HFFc6 (cell line): ENCODE measurements at places on chromosomes 4 and X.

DNA sequence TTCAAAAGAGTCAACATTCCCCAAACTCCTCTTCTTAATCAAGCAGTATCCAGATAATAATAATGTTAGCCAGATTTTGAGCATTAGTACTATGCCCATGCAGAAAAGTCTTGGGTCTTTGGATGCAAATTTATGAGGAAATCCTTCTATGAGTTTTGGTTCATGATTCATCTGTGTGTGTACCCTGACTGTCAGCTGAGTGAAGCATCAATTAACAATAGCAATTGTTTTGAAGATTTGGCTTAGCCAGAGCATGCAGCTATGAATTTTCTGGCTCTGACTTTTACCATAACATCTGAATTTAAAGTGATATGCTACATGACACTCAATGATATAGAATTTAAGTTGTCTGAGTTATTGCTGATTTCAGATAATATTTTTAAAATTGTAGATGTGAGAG, 145.8 kb downstream of the KLHL4 start:
- DNase-seq: no peak

- no peak for DNase-seq
These were observed 6.6 kb upstream of the TMEM128 start for GRCh38 chr4:4254666-4255065.

- DNase-seq: no peak
These were observed 133.8 kb upstream of the STIM2 start for GRCh38 chr4:26726655-26727387.

DNA sequence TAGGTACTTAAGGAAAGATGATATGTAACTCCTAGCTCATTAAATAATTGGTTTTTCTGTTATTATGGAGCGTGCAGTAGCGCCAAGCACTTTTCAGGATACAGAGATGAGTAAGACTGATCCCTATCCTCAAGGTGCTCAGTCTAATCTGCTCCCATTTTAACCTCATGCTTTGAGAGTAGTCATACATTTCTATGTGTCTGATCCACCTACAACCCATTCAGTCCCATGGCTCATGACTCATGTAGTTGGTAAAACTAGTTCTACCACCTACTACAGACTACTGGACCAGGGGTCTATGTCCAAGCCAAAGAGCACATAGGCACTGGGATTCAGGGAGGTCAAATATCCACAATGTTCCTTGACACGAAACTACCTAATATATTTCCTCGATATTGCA, 60.8 kb downstream of the TMEM154 start:
- no peak for DNase-seq

GRCh38 chr4:147747787-147748454, 16.0 kb downstream of the ARHGAP10 start:
- no peak for DNase-seq

GRCh38 chrX:125089761-125090445, 229.8 kb upstream of the TEX13C start:
- no peak for DNase-seq

GRCh38 chrX:63993936-63994335, 208.9 kb upstream of the ARHGEF9 start:
- DNase-seq: no peak

GRCh38 chr4:71009890-71010588, 16.6 kb downstream of the DCK start:
- no peak for DNase-seq

DNA sequence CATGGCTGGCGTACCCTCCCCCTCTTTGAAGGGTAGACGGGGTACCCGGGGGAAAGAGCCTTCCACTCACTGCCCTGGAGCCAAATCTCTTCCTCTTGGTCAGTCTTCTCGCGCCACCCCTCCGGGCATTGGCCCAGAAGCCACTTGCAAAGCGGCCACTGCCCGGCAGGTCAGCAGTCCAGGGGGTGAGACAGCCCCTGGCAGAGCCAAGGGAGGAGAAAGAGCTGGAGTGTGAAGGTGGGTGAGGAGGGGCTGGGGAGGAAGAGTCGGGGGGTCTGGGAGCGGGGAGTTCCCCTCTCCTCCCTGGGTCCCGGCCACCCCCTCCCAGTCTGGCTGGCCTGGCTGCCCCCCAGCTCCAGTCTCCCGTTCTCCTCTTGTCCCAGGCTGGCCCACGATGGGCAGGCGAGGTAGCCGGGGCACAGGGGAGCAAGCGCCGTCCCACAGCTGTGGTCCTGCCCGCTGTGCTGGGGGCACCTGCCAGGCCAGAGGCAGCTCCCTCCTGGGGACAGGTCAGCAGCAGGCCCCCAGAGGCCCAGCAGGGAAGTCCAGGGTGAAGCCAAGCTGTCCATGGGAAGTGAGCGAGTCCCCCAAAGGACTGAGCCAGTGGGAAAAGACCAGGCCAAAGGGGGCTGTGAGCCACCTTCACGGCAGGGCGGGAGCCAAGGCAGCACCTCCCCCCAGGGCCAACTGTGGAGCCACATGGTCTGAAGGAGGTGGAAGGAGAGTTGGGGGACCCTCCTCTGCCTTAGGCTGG, 21.6 kb upstream of the DUSP9 start:
- no peak for DNase-seq

- no peak for DNase-seq
These were observed 49.0 kb downstream of the STARD8 start for GRCh38 chrX:68696267-68696990.

- no peak for DNase-seq
These were observed 132.3 kb upstream of the VCX3A start for GRCh38 chrX:6667048-6667768.

- no peak for DNase-seq
These were observed 2156.6 kb upstream of the TENM3 start for GRCh38 chr4:180086480-180087190.

DNA sequence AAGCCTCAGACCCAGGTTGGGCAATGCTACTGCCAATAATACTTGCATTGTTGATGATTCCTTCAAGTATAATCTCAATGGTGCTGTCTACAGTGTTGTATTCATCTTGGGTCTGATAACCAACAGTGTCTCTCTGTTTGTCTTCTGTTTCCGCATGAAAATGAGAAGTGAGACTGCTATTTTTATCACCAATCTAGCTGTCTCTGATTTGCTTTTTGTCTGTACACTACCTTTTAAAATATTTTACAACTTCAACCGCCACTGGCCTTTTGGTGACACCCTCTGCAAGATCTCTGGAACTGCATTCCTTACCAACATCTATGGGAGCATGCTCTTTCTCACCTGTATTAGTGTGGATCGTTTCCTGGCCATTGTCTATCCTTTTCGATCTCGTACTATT, 7.4 kb downstream of the LPAR4 start:
- DNase-seq: no peak

GRCh38 chr4:11748164-11748872, 319.6 kb upstream of the HS3ST1 start:
- DNase-seq: peak; percentile 32

DNA sequence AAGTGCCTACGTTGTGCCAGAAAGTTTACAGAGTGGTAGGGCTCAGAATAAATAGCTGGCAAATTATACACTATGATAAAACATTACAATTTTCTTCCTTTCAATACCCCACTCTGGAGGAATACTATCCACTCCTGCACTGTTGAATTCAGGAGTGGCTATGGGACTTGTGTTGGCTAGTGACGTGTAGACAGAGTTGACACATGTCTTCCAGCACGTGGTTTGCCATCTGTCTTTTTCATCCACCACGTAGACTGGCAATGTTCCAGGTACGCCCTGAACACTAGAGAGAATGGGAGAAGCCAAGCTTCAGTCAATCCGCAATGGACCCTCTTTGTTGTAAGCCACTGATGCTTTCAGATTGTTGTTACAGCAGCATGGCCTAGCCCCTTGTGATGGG, 168.8 kb upstream of the RBPJ start:
- DNase-seq: no peak

DNA sequence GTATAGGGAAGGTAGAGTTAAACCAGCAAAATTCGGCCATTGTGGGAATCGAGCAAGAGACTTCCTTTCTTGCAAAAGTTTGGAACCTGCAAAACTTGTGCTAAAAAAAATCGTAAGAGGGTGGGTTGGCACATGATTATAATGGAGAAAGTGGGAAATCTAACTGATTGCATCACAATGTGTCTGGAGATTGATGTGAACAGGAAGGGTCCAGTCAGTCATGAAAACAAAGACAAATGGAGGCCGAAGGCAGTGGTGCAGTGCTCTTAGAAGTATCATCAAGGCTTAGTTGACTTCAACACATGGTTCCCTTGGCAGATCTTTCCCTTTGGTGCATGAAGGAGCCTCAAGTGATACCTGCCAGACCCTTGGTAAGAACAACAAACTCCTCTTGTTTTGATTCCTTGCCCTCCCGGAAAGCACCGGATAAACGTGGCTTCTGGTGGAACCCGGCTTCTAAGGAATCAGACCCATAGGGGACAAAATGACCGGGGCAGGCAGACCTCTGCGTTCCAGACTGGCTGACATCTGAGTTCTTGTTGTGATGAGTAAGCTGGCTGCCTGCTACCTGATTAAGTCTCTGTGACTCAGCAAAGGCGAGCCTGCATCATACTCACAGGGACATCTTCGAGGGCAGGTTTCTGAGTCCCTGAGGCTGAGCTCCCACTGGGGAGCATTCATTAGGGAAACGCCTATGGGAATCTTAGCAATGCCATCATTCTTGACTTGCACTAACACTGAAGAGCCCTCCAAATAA, 87.7 kb upstream of the MAP3K15 start:
- peak; percentile 76 for DNase-seq

DNA sequence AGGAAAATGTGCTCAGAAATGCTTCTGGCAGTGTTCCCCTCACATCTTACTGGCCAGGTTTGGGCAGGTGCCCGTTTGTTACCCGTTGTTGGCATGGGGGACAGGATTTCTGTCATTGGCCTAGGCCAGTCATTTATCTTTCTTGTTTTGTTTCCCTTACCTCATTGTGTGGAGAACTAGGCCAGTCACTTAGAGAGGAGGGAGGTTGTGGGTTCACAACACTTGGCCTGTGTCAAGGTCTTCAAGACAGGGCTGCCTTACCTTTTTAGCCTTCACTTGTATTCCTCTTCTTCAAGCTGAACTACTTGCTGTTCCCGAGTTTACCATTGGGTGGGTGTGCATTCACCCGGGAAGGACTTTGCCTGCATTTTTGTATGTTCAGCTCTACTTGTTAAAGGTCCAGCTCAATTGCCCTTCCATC, 17.7 kb downstream of the SNX25 start:
- DNase-seq: no peak

GRCh38 chr4:117702353-117702752, 331.9 kb upstream of the NDST3 start:
- DNase-seq: no peak

DNA sequence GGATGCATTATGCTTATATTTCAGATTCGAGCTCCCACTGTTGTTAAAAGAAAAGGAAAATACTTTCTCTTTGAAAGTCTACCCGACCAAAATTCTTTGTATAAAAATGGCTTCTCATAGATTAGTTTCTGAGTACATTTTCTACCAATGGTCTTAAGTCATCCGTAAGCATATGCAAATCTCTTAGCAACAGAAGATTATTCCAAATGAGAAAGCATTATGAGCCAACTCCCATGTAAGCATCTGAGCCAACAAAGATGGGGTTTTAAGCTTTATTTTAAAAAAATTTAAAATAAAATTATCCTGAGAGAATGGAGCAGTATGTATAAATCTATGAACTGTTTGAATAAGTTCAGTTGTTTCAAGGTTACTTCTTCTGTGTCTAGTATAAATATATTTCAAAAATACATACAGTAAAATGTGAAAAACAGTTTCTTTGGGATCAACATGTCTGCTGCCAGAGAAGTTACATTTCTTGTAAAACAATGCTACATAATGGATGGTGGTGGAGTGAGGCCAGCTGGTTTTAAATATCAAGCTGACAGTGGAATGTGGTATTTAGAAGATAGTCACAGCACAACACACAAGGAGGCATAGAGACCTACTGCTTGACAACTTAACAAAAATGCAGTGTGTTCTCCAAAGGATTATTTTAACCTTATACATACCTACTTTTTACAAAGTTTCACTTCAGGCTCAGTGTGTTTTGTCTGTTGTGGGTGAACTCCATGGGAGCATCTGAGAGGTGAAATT, 199.5 kb upstream of the DIPK2B start:
- DNase-seq: peak; percentile 4

DNA sequence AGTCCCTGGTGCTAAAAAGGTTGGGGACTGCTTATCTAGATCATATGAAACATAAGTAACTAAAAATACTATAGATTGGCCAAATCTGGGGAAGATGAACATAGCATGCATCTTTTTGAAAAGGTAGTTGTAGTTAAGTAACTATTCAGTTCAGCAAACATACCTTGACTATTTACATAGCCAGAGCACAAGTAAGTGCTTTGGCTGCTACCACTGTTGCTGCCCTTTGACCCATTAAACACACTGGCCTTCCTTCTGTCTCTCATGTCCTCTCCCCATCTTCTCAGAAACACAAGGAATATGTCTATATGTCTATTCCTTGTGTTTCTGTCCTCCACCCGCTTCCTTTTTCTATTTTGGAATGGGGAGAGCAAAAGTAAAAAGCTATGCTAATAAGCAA, 87.9 kb upstream of the SPRY1 start:
- DNase-seq: no peak

DNA sequence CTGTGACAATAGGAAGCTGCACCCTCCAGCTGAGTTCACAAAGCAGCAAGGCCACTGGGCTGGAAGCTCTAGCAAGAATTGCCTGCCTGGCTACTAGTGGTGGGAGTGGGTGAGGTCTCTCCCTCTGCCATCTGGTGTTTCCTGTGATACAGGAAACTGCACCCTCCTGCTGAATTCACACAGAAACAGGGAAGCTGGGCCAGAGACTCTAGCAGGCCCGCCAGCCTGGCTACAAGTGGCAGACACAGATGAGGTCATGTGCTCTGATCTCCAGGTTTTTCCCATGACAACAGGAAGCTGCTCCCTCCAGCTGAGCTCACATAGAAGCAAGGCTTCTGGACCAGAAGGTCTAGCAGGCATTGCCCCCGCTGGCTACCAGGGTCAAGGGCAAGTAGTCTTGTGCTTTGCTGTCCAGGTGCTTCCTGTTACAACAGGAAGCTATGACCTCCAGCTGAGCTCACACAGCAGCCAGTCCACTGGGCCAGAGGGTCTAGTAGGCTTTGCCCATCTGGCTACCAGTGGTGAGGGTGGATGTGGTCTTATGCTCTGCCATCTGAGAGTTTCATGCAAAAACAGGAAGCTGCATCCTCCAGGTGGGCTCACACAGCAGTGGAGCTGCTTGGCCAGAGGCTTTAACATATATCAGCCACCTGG, 41.5 kb upstream of the ZXDA start:
- no peak for DNase-seq

GRCh38 chrX:39528161-39528916, 569.4 kb downstream of the BCOR start:
- no peak for DNase-seq

GRCh38 chrX:77450996-77451395, 3.8 kb downstream of the FGF16 start:
- DNase-seq: peak; percentile 67
